EL (cell line): ENCODE measurements at places on chromosomes 12 and 14.

DNA sequence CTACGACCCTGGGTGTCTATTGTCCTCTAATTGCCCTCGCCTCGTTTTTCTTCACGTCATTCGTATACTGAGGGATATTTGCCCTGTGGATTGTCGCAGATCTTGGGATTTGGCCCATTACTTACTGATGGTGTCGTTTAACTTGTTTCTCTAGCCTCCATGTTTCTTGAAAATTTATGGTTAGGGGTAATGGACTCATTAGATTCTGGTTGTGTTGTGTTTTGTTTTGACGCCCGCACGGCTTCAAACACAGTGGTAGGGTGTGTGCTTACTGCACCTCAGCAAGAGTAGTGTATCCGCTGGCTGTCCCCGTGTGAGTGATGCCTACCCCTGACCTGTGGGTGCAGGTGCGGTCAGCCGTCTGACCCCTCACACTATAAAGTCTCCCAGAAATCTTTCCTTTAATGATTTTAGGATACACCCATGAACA lies 874 bp upstream of the RNU6-8 start:
- no peak for DNase-seq

DNA sequence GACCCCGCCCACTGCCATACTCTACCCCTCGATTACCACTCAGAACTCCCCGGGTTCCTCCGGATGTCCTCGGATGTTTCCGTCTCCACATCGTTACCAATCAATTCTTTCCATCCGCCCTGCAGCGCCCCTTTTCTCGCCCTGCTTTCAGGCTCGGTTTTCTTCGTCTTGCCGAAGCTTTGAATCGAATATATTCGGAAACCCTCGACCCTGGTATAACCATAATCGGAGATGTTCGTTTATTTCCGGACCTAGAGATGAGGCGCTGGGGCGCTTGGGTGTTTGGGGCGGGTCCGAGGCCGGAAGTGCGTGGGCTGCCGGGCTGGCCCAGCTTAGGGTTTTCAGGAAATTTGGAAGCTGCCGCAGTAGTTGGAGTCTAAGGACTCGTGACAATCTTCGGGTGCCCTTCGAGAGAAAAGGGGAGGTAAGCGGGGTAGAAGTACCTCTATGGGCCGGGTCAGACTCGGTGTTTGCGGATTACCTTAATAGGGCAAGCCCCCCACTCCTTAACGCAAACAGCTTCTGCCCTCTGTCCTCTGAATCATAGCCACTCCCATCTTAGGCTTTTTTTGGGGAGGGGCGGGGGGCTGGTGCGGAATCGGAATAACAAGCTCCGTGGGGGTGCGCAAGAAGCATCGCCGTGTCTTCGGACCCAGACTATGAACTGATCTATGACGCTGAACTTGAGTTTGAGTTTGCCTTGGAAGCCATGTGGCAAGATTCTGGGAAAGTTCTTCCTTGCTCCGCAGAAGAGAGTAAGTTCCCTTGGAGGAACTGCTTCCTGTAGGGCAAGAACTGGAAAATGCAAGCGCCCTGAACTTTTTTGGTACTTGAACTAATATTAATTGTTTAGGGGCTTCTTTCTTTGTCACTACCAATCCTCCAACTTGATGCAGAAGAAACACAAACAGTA lies at the start of gene C14orf119:
C14orf119 (plus strand) TSS at position 310 of the 913 bp plus-strand sequence. CDS start 2,154 bp downstream, outside the sequence.
- peak; percentile 100 for DNase-seq

DNA sequence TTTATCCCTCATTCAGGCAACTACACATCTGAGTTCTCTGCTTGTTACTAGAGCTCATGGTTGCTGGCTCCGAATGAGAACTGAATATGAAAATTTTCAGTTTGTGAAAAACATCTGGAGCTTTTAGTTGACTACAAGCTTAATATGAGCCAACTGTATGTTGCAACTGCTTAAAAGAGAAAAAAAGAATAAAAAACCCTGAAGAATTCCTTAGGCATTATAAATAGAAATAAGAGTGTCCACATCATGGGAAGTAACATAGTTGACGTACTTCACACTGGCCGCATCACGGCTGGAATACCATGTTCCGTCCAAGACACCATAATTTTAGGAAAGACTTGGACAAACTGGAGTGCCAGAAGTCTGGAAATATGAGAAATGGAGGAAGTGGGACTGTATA lies 57.9 kb downstream of the PDE3A start:
- no peak for DNase-seq

DNA sequence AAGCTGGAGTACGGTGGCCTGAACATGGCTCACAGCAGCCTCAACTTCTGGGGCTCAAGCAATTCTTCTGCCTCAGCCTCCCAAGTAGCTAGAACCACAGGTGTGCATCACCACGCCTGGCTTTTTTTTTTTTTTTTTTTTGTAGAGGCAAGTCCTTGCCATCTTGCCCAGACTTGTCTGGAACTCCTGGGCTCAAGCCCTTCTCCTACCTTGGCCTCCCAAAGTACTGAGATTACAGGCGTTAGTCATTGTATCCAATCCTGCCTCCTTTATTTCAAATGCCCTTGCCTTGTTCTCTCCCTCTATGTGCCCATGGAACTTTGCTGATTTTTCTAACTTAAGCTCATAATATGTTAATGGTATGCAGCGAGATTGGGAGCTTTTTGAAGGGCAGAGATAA lies 49.2 kb upstream of the PRICKLE1 start:
- DNase-seq: no peak

DNA sequence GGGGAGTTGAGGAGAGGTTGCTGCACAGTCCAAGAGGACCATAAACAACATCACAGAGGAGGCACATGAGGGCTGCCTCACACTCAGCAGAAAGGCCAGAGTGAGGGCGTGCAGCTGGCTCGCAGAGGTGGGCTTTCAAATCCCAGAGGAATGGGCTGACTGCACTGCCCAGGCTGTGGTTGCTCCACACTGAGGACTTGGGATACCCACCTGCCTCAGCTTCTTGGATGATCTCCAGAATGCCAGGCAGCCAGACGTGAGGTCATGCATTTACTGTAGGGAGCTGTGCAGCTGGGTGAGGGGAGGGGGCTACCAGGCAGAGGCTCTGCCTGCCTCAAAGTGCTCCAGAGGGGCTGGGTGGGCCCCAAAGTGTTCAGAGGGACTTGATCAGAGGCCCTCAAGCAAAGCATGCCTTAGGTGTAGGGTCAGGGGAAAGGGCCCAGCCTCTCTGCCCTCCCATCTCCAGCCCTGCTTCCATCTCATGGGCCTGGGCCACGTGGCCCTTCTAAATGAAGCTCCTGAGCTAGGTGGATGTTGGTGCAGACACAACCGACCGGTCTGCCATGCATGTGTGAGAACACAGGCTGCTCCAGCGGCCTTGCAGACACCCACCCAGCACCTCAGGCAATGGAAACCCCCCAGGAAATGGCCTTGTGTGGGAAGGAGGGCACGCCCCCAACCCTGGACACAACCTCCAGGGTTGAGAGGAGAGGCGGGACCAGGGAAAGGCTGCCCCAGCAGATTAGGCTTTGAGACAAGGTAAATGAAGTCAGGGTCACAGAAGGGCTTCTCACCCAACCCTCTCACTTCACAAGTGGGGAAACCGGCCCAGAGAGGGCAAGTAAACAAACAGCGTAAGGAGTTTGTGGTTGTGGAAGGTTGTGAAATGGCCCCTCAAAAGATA lies 90.8 kb downstream of the NTF3 start:
- no peak for DNase-seq

DNA sequence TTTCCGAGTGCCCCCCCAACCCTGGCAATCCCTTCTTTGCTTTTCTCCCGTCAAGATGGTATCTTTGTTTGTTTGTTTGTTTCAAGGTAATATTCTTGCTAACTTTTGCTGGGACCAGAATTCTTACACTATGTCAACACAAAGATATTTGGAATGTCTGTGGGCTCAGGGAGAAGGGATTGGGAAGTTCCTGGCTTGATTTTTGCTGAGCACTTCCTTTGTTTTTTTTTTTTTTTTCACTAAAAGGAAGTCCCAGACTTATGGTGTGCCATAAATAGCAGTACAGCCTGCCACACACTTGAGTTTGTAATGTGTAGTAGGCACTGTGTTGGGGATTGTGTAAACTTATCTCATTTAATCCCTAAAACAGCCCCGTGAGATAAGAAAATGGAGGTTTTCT lies 11.2 kb upstream of the RNU6-7 start:
- DNase-seq: peak; percentile 24

GRCh38 chr12:114913871-114914801 lies 230.2 kb upstream of the TBX3 start:
- DNase-seq: peak; percentile 74

- DNase-seq: no peak
Measured at GRCh38 chr12:16927259-16927658, 321.3 kb upstream of the LMO3 start.

DNA sequence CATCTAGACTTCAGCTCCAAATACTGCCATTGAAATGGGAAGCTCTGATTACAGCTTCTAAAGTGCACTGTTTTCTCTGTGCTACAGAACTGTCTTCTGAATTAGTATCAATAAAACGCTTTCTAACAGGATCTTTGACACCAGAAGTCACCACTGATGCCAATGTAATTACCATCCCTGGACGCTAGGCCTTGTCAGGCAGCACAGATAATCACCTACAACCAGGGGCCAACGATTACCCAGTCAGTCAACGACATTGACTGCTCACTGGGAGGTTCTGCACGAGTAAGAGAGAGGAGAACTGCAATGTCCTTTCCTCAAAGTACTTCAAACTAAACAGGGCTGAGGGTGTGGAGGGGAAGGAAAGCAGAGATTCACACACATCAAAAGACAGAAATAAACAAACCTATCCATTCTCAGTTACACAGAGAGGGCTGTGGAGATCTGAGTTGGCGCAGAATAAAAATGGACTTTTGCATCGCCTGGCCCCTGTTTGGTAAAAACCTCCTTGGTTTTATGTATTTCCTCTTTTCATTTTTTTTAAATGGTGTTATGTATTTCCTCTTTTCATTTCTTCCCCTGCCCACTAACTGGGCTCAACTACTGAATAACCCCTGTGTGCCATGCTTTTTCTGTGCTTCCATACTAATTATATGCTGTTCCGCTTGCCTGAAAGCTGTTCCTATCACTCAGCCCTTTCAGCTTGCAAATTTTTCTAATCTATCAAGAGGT lies 492.2 kb downstream of the APAF1 start:
- DNase-seq: no peak

GRCh38 chr12:131117438-131118245 lies 163.9 kb downstream of the ADGRD1 start:
- DNase-seq: no peak

GRCh38 chr14:75291331-75291730 lies 12.7 kb downstream of the FOS start:
- no peak for DNase-seq

GRCh38 chr12:106063826-106064720 lies 74.7 kb downstream of the NUAK1 start:
- DNase-seq: no peak

DNA sequence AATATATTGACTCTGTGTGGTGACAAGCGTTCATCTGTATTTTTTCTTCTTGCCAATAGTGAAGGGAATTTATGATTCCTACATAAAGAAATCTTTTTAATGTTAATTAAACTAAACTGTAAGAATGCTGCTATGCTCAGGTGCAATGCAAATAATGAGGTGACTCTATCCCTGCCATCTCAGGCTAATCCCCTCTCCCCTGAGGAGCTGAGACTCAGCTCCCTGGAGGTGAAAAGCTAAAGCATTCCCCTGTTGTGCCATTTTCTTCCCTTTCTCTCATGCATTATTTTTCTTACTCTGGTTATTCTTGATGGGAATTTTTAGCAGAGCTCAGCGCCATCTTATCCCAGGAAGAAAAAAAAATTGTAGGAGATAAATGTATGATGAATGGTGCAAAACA lies 113.9 kb upstream of the FGD4 start:
- no peak for DNase-seq

DNA sequence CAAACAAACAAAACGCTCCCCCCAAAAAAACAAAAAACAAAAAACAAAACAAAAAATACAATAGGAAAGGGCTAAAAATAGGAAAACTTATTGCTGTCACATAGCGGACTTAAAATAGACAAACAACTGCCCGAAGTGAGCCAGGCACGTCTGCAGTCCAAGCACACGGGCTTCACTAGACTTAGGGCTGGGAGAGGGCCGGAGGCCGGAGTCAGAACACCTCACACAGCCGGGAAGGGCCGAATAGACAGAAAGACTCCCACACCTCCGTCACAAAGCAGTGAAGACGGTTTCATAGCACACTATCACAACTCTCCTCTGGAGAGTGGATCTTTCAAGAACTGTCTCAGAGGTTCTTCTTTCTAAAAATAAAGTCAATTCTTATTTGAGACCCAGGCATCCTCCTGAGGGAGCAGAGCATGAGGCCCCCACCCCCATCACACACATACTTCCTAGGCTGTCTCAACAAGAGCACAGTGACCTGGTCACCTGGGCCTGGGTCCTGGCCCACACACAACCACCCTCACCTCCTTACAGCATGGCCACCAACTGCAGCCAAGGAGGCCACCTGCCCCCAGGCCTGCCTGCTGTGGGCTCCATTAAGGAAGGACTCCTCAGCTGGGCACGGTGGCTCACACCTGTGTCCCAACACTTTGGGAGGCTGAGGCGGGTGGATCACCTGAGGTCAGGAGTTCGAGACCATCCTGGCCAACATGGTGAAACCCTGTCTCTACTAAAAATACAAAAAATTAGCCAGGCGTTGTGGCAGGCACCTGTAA lies 6.7 kb downstream of the BAG5 start:
- no peak for DNase-seq

DNA sequence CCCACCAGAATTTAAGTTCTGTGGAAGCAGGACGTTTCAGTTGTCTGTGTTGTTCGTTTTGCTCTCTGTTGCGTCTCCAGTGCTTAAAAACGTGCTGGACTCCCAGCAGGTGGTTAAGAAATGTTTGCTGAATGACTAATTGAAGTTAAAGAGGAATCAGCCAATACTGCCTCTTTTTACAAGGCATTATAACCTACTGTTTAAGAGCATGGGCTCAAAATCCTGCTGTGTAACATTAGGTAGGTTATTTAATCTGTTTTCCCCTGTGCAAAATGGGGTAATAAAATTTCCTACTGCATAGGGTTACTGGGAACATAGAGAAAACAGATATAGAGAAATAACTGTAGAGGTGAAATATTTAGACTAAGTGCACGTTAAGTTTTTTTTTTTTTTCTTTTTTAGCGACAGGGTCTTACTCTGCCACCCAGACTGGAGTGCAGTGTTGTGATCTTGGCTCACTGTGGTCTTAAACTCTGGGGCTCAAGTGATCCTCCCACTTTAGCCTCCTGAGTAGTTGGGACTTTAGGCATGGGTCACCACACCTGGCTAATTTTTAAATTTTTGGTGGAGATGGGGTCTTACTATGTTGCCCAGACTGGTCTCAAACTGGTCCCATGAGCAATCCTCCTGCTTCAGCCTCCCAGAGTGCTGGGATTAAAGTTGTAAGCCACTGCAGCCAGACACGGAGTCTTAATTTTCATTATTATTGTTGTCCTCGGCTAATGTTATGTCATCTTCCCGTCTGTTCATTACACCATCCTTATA lies 139.4 kb upstream of the PRICKLE1 start:
- DNase-seq: no peak

DNA sequence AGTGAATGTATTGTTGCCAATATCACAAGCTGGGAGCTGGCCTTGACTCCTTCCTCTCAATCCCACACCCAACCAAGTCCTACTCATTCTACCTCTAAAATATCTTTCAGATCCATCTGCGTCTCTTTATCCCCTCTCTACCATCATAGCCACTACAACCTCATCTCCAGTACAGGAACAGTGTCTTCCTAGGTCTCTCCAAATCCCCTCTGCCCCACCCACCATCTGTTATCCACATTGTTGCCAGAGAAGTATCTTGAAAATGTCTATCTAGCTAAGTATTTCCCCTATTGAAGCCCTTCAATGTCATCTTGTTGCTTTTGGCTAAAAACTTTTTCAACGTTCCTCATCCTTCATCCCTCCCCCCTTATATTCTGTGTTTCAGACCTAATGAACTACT lies 244.7 kb downstream of the C12orf75 start:
- no peak for DNase-seq
